ENCODE measurements at places on chromosomes 3 and 15.
A peak's percentile ranks its signal among the peaks of the same experiment; 100 is the strongest.

- DNase-seq, result no peak
These were observed 30.2 kb upstream of the HCLS1 start for GRCh38 chr3:121690777-121691405.

- DNase-seq, result no peak
These were observed 8.6 kb downstream of the NTRK3 start for GRCh38 chr15:88247914-88248313.

- no peak for DNase-seq
These were observed 597 bp downstream of the P2RY12 start for GRCh38 chr3:151383956-151384355.

DNA sequence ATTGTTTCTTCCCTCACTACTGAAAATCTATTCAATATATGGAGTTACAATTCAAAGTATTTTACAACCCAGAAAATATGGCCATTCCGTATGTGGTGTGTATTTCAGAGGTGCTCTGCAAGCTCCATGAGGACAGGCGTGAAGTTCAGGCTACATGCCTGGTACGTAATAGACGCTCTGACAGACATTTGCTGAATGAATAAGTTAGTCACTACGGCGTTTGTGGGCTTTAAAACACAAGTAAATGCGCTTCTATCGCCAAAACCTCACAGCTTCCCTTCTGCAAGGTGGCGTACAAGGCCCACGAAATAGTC is 701 bp upstream of the TIPARP start:
- DNase-seq, result no peak

DNA sequence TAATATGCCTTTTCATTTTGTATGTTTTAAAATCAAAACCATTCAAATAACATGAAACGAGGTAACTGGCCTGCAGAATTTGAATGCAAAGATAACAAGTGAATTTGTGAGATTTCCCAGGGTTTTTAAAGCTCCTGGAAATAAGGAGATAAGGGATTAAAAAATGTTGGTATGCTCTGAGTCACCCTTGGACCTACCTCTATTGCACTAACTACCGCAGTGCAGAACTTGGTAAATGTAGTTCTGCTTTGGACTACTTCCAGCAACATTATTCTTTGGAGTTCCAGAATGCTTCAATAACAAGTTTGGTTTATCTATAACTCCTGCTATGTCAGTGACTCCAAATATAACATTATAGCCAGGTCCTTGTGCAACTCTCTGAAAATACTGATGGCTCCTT is 201.7 kb downstream of the GAP43 start:
- DNase-seq, result peak; percentile 31

DNA sequence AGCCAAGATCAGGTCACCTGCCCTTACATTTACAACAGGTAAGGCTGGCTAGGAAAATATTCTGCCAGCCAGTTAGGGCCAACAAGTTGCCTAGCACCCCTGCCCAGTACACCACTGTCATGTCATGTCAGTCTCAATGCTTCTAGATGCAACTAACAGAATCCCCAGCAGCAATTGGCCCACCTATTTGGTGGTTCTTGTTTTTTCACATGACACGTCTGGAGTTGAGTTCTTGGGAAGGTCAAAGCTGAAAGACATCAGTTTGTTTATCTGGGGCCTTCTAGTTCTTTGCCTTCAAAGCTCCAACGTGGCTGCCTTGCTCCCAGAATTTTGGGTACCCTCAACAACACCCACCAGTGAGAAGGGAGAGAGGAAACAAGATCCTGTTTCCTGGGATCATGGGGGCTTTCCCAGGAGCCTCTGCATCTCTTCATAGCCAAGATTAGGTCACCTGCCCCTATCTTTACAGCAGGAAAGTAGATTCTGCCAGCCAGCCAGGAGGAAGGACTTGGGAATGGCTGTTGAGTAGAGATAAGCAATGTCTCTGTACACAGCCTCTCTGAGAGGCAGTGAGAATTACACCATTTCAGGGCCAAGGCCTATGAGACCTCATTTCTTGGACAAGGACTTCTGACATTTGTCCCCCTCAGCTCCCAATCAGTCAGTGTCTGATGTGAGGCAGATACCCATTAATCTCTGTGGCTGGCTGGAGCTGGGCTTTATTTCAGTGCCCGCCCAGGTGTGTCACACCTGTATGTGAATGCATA is 8.6 kb downstream of the GPX1 start:
- no peak for DNase-seq

DNA sequence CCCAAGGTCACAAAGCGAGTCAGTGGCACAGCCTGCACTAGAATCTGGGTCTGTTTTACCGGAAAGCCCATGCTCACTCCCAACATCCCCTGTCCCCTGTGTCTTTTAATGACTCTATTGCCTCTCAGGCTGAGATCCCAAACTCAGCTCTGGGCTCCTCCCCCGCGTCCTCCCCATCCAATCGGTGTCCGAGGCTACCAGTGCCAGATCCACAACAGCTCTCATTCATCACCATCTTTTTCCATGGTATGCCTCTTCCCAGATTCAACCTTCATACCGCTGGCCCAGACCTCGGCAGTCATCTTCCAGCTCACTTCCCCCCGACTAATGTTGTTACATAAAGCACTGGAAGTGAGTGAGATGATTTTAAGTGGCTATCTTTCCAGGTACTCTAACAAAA is 16.1 kb upstream of the KY start:
- DNase-seq, result no peak

GRCh38 chr3:192482809-192483208 is 244.5 kb downstream of the FGF12 start:
- DNase-seq, result peak; percentile 21

- DNase-seq, result peak; percentile 21
These were observed 6.1 kb upstream of the USP8 start for GRCh38 chr15:50418041-50418583.

DNA sequence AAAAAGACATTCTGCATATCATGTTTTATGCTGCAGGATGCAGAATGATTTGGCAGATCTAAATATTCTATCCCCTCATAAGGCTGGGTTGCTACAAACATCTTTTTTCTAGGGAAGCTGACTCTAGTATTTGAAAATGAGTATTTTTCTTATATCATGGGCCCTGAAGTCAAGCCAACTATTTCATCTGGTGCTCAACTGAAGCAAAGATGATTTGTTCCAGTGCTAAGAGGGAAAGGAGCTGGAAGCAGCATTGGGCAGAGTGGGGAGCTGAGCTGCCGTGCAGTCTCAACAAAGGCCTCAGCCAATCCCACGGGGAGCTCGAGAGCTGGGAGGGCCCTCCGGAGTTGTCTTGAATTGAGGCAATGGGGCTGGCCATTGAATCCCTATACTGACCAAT is 155.3 kb upstream of the SLCO3A1 start:
- no peak for DNase-seq

- peak; percentile 15 for DNase-seq
These were observed 113.4 kb upstream of the MRPS22 start for GRCh38 chr3:139230391-139230790.

- no peak for DNase-seq
These were observed 7.5 kb downstream of the ST8SIA2 start for GRCh38 chr15:92400980-92401787.

DNA sequence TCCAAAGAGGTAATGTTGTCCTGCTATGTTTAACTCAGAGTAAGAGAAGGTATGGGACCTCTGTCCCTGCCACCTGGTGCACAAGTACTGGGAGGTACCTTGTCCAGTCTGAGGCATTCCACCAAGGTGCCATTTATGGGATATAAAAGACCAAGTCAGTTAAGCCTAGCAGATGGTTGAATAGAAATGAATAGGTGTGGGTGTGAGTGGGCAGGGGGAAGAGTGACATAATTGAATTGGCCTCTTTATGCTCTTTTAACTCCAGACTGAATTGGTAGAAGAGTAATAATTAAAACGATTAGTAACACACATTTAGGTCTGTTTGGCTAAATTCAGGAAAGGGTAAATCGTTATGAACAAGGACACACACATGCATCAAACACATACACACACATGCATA is 562 bp downstream of the ADGRG7 start:
- DNase-seq, result no peak

DNA sequence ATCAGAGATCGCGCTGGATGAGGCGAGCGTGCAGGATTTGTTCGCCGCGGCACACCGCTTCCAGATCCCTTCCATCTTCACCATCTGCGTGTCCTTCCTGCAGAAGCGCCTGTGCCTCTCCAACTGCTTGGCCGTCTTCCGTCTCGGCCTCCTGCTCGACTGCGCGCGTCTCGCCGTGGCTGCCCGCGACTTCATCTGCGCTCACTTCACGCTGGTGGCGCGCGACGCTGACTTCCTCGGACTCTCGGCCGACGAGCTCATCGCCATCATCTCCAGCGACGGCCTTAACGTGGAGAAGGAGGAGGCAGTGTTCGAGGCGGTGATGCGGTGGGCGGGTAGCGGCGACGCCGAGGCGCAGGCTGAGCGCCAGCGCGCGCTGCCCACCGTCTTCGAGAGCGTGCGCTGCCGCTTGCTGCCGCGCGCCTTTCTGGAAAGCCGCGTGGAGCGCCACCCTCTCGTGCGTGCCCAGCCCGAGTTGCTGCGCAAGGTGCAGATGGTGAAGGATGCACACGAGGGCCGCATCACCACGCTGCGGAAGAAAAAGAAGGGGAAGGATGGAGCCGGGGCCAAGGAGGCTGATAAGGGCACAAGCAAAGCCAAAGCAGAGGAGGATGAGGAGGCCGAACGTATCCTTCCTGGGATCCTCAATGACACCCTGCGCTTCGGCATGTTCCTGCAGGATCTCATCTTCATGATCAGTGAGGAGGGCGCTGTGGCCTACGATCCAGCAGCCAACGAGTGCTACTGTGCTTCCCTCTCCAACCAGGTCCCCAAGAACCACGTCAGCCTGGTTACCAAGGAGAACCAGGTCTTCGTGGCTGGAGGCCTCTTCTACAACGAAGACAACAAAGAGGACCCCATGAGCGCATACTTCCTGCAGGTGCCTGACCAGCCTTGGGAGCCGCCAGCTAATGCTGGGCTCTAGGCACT is 819 bp downstream of the KLHL40 start:
- no peak for DNase-seq

GRCh38 chr3:69752241-69752640 is 13.0 kb downstream of the MITF start:
- DNase-seq, result no peak

- DNase-seq, result peak; percentile 99
These were observed 167.4 kb upstream of the LPP start for GRCh38 chr3:187986514-187986934.

DNA sequence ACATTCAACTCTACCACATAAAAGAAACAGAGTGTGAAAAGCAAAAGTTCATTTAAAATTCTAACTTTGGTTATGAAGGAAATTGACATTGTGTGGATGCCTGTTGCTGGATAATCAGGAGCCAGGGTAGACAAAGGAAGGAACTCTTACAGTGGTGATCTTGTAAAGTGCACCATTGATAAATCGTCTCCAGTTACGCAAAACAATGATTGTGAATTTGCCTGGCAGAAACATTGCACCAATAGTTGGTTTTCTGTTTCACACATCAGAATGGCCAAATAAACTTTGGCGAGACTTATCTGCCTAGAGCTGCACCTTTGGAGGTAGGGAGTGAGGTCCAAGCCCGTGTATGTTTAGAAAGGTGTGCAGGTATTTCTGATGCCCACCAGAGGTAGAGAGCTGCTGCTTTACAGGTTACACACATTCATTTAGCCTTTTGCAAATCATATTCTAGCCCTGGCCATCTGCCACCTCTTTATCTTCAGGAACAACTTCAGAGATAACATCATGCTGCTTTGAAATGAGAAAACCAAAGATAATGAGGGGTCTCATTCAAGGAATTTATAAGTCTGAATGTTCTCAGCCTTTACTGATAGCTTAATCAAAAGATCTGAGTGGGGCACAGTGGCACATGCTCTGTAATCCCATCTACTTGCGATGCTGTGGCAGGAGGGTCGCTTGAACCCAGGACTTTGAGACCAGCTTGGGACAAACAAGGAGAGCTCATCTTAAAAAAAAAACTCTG is 47.4 kb upstream of the P3H2 start:
- DNase-seq, result no peak

DNA sequence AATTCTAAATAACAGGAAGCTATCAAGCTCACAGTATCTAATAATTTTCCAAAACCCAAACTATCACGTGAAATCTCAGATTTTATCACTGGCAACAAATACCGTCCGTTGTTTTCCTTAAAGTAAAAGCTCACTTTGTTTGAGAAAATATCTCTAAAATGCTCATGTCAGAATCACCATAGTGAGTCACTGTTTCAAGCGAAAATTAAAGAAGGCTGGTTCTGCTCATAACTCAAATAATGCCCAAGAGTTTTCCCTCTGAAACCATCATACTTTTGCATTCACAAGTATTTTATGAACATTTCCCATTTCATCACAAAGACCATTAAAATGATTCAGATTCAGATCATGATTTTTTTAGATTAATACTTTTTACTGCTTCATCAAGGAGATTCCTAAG is 50.6 kb downstream of the TBL1XR1 start:
- peak; percentile 33 for DNase-seq

GRCh38 chr3:165895919-165896318 is 58.7 kb upstream of the BCHE start:
- DNase-seq, result peak; percentile 62

GRCh38 chr3:189636048-189636447 is 4.9 kb downstream of the TP63 start:
- no peak for DNase-seq

- DNase-seq, result no peak
These were observed 29.8 kb downstream of the ITPR1 start for GRCh38 chr3:4522947-4523346.

- no peak for DNase-seq
These were observed 22.1 kb upstream of the CDIN1 start for GRCh38 chr15:36557364-36557763.

DNA sequence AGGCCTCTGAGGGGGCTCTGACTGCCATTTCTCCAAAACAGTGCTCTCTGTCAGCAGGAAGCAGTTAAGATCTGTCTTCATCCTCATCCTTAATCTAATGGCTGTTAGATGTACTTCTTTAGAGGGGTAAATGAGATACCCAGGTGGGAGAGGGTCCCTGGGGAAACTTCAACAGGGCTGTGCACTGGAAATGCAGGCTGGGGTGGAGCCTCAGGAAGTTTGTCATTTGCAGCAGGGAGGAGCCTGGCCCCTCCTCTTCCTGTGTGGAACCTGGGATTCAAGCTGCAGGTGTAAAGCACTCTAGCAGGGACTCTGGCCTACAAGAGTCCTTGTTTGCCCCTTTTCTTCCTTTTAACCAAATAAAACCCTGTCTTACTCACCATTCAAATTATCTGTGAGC is 1173.6 kb downstream of the OTOL1 start:
- DNase-seq, result no peak

DNA sequence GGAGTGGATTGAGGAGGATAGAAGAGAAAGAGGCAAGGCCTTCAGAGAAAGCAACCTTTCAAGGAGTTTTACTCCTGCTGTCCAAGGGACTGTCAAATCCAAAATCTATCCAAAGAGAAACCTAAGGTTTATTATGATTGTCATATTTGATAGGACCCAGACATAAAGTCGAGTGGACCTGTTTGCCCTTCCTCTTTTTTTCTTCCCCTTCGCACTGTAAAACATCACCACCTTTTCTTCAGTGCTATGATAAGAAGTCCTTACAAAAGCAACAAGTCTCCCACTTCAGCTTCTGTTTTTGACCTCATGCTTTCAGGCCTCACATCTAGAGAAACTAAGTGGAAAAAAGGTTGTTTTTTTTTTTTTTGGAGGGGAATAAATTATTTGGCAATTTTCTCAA is 73.0 kb downstream of the TRPC1 start:
- DNase-seq, result no peak

GRCh38 chr3:99570061-99570460 is 68.3 kb upstream of the COL8A1 start:
- no peak for DNase-seq

Data from ELR (cell line).